ENCODE measurements at places on chromosomes 5 and 9. TPM values are rescaled to one million over a fixed set of nuclear protein-coding genes. Genes with fewer than 3 reads are reported as not detected.
A peak's percentile ranks its signal among the peaks of the same experiment; 100 is the strongest.

The SIT1 gene
- 42.2 TPM for polyA plus RNA-seq

GRCh38 chr5:33827885-33828284 lies 63.9 kb downstream of the ADAMTS12 start:
- no peaks in the 10 kb centered on the region for H3K36me3 ChIP-seq
- DNase-seq = no peak
- H3K4me3 ChIP-seq = no peak overlapping the region

DNA sequence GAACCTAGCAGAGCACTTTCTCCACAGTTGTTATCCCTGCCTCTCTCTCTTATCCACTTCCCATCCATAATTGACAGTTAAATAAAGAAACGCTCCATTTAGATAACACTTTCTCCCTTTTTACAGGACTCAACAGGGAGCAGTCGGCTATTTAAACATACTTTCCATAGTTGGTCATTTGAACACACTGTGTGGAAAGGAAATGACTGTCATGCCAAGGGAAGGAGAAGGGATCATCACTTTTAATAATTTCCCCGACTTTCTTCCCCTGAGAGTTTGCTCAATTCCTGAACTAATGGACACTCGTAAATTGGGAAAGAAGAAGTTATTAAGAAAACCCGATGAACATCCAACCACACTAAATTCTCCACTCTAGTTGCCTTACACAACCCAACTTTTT lies 400.8 kb upstream of the PTGER4 start:
- no peak for DNase-seq
- H3K4me3 ChIP-seq = no peak overlapping the region
- no peaks in the 10 kb centered on the region for H3K36me3 ChIP-seq
- H3K4me1 ChIP-seq = no peaks in the 10 kb centered on the region

DNA sequence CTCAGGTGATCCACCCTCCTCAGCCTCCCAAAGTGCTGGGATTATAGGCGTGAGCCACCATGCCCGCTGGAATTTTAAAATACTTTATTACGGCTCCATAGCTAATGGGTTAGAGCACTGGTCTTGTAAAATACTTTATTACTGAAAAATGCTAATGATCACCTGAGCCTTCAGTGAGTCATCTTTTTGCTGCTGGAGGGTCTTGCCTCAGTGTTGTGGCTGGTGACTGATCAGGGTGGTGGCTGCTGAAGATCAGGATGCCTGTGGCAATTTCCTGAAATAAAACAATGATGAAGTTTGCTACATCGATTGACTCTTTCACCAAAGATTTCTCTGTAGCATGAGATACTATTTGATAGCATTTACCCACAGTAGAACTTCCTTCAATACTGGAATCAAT lies 26.0 kb upstream of the GNE start:
- H3K27me3 ChIP-seq = no peaks in the 10 kb centered on the region
- H3K4me3 ChIP-seq = no peak overlapping the region
- no peak overlapping the region for H3K27ac ChIP-seq
- H3K36me3 ChIP-seq = no peaks in the 10 kb centered on the region

- H3K4me3 ChIP-seq = no peak overlapping the region
- H3K27ac ChIP-seq = no peak overlapping the region
- H3K36me3 ChIP-seq = no peaks in the 10 kb centered on the region
Observed at GRCh38 chr5:143850050-143850683, 38.2 kb downstream of the HMHB1 start.

DNA sequence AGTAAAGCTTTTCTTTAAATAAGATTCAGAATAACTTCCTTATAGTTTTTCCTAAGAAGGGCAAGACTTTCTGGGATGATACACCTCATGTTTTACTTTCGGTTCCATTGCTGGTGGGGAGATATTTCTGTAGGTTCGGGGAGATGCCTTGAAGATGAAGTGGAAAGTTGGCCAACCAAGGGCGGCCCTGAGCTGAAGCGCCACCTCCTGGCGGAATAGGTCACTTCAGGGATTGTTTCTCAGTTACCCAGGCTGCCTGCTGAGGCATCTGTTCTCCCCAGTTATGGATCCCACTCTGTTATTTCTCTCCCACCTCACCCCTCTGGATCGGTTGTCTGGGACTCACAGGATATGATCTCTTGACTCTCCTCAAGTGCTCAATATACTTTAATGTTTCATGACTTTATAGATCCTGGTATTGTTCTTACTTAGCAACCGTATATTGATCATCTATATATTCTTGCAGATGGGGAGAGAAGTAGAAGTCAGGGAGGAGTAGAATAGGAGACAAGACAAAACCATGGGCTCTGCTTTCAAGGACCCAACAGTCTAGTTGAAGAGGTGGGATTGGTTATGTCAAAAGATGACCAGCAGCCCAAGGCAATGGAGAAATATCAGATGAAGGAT lies 23.4 kb downstream of the MEGF10 start:
- no peak overlapping the region for H3K27ac ChIP-seq
- no peak overlapping the region for H3K4me3 ChIP-seq
- DNase-seq = peak; percentile 45
- no peaks in the 10 kb centered on the region for H3K36me3 ChIP-seq
- H3K27me3 ChIP-seq = no peaks in the 10 kb centered on the region

DNA sequence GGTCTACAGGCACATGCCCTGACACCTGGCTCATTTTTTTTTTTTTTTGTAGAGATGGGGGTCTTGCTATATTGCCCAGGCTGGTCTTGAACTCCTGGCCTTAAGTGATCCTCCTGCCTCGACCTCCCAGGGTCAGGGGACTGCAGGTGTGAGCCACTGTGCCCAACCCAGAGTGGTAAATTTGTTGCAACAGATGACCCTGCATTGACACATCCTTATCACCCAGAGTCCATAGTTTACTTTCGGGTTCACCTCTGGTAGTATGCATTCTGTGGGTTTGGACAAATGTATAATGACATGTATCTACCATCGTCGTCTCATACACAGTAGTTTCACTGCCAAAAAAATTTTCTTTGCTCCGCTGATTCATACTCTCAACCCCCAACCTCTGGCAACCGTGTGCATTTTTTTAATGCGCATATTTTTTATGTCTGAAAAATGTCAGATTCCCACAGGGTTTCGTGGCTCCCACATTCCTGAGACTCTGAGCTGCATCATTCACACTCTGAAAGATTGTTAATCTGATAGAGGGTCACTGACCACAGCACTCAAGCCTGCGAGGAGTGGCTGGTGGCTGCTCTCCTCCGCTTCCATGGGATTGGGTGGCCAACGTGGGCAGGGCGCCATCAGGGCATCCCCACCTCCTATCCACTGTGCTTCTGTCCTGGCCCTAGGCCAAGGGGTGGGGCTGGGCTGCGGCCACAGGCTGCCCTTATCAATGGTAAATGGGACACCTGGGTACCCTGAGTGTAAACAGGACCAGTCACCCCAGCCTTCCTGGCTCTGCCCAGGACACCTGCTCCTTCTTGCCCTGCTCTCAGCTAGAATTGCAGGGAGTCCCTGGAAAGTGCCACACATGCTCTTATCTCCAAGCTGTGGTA lies 9.6 kb downstream of the NDST1 start:
- H3K27ac ChIP-seq = no peak overlapping the region
- no peaks in the 10 kb centered on the region for H3K27me3 ChIP-seq
- no peak for DNase-seq
- H3K4me1 ChIP-seq = no peaks in the 10 kb centered on the region
- H3K4me3 ChIP-seq = no peak overlapping the region
- H3K36me3 ChIP-seq = no peaks in the 10 kb centered on the region

GRCh38 chr5:126334760-126335159 lies 88.4 kb upstream of the GRAMD2B start:
- H3K36me3 ChIP-seq = no peaks in the 10 kb centered on the region
- H3K4me1 ChIP-seq = no peaks in the 10 kb centered on the region
- no peak overlapping the region for H3K27ac ChIP-seq
- H3K27me3 ChIP-seq = no peaks in the 10 kb centered on the region
- no peak for DNase-seq
- no peak overlapping the region for H3K4me3 ChIP-seq

DNA sequence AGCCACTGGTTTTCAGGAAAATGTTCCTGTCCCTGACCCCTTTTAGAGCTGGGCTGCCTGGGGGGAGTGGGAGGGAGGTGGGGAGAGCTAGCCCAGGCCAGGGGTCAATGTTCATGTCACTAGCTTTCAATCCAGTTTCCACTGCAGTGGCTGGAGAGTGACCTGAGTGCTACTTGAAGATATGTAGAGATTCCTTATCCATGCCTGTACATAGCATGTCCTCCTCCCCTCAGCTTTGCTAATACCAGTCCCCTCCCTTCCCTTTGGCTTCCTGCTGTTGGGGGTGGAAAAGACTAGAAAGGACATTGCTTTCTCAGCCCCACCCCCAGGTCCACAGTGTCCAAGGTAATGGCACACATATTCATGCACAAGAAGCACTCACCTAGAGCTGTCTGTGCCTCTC lies 7.8 kb downstream of the DNAJB5 start:
- peaks cover 3% of the 10 kb centered on the region for H3K4me1 ChIP-seq
- H3K27me3 ChIP-seq = no peaks in the 10 kb centered on the region
- DNase-seq = no peak
- no peak overlapping the region for H3K4me3 ChIP-seq
- H3K27ac ChIP-seq = no peak overlapping the region

DNA sequence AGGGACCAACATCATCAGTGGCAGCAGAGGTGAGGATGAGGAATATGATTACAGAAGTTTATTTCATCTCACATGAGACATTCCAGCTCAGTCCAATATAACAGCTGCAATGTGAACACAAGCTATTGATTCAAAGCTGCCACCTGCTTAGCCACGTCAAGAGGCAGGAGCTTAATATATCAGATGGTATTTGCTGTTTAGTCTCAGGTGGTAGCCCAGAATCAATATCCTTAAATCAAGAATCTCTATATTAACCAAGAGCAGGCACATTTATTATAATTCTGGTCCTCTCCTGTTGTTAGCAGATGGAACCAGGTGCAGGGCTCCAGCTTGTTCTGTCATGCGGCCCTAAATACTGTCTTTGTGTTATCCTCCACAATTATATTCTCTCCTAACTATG lies 431.6 kb downstream of the ICE1 start:
- H3K36me3 ChIP-seq = no peaks in the 10 kb centered on the region
- no peaks in the 10 kb centered on the region for H3K27me3 ChIP-seq
- no peaks in the 10 kb centered on the region for H3K4me1 ChIP-seq
- no peak overlapping the region for H3K4me3 ChIP-seq
- H3K27ac ChIP-seq = no peak overlapping the region

- H3K27ac ChIP-seq = no peak overlapping the region
- no peaks in the 10 kb centered on the region for H3K4me1 ChIP-seq
- DNase-seq = no peak
- H3K27me3 ChIP-seq = no peaks in the 10 kb centered on the region
Observed at GRCh38 chr5:96683392-96683791, 21.2 kb downstream of the CAST start.
